T47D (cell line): ENCODE measurements at places on chromosomes 4 and X.

DNA sequence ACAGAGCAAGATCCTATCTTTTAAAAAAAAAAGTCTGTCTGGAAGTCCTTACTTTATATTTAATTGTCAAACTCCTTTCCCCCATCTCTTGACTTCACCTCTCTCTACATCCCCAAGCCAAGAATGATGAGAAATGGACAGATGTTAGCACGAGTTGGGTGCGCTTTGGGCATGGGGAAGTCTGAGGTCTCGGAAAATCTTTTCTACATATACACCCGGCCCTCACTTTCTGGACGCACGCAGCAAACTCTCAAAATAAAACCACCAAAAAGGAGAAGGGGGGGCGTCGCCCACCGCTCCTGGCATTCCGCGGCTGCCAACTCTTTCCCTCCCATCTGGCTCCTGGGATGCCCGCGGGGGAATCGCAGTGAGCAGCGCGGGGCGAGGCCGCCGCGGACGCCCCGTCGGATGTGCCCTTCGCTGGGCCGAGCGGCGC, 756 bp downstream of the IGFBP7 start:
- no peak for DNase-seq

DNA sequence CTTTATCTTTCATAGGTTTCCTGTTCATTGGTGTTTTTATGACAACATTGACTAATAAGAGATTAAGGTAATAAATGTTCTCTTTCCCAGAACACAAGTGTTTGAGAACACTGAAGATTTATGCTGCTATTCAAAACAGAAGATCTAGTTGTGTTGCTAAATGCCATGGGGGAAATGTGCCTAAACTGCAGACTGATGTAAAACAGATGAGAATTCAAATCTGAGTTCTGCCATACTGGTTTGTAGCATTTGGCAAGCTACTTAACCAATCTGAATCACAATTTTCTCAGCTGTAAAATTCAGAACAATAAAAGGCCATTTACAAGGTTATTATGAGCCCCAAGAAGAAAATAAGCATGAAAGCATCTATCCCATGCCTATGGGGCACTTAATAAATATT, 2.3 kb downstream of the SLC10A6 start:
- DNase-seq: no peak

DNA sequence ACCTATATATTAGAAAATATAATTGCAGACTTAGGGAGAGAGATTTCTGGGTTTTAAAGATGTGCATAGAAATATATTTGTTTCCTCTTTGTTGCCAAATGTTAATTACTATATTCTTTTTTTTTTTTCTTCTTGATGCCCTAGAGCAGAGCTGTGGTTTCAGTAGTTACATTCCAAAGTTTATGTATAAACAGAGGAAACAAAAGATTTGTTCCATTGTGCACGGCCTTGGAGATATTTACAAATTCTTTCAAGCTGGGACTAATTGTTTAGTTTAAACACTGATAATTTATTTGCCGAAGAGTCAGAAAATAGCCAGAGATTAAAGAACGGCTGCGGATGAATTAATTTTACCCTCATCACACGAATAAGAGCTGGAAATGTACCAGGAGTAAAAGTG, 85.1 kb downstream of the USP46 start:
- DNase-seq: no peak

GRCh38 chrX:79259073-79259689, 108.0 kb downstream of the ITM2A start:
- no peak for DNase-seq

DNA sequence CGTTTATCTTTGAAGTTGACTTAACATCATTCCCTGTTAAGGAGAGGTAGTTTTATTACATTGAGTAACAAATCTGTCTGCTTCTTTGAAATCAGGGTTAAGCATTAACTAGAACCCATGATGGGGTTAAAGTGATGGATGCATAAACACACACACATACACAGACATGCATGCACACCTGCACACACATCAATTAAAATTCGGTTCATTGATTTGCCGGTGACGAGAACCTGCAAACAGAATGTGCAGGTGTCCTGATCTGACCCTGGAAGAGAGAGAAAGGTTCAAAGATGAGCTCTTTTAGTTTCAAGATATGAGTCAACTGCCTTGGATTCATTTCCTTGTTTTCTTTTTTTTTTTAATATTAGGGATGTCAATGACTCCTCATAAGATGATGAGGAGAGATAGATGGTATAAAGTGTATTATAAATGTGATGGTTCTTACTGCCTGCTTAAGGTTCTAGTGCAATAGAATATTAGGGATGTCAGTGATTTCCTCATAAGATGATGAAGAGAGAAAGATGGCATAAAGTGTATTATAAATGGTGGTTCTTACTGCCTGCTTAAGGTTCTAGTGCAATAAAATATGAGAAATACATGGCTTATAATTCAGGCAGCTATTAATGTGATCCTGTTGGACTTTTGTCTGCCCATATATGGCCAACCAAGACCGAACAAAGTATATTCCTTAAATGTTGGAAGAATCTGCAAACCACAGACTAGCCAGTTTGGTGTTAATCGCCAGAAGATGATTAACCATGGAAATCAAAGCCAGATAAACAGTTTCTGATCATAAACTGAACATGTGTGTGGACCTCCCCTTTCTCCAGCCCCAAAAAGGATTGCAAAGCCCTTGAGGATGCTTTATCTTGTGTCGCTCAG, 14.1 kb upstream of the CD99 start:
- no peak for DNase-seq

DNA sequence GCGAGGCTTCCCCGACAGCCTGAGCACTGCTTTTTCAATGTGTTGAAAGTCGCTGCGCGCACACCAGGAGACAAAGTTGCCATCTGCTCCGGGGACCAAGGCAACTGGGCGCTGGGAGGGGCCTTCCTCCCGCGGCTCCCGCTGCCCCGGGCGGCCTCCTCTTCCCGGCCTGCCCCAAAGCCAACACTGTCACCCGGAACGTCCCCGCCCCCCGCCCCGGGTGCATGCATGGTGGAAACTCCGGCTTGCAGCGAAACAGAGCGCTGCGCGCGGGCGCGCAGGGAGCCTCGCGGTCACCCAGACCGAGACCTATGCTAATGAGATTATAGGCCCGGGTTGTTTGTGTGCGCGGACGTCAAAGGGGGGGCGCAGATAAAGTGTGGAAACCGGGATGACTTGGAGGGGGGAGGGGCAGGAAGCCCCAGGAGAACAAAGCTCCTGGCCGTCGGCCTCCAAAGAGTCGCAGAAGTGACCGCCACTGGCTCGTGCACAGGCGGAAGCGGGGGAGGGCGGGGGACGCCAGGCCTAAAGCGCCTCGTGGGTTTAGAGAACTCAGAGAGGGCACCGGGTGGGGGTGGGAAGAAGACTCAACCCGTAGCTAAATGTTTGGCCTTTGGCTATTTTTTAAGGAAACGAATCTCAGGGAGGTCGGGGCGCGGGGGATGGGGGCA, 88.8 kb downstream of the BCOR start:
- DNase-seq: no peak

DNA sequence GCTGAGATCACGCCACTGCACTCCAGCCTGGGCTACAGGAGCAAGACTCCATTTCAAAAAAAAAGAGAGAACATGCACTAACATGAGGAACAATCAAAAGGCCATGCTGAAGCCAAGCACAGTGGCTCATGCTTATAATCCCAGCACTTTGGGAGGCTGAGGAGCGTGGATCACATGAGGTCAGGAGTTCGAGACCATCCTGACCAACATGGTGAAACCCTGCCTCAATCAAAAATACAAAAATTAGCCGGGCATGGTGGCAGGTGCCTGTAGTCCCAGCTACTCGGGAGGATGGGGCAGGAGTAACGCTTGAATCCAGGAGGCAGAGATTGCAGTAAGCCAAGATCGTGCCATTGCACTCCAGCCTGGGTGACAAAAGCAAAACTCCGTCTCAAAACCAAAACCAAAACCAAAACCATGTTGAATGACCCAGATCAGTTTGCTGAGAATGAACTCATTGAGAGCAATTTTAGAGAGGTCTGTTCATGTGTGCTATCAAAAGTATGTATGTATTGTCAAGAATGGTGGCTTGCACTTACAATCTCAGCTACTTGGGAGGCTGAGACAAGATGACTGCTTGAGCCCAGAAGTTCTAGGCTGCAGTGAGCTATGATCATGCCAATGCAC, 44.8 kb downstream of the PDS5A start:
- no peak for DNase-seq

DNA sequence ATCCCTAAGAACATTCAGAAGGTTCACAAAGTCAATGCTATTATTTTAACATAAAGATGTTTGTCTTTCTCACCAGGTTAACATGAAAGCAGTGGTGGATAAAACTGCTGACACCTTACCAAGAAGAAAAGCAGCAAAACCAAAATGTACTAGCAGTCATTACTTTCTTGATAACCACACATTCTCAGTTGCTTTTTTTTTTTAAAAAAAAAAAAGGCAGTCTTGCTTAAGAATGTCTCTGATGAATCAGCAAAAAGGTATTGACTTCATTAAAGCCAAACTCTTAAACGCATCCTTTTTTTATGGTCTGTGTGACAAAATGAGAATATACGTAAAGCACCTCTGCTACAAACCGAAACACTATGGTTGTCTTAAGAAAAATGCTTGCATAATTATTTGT, 31.9 kb downstream of the CDKL2 start:
- DNase-seq: no peak

GRCh38 chr4:152983774-152984411, 47.8 kb downstream of the FHDC1 start:
- no peak for DNase-seq

GRCh38 chr4:90852237-90852636, 725.0 kb downstream of the CCSER1 start:
- no peak for DNase-seq
